ENCODE measurements at places on chromosomes 1 and 21.

DNA sequence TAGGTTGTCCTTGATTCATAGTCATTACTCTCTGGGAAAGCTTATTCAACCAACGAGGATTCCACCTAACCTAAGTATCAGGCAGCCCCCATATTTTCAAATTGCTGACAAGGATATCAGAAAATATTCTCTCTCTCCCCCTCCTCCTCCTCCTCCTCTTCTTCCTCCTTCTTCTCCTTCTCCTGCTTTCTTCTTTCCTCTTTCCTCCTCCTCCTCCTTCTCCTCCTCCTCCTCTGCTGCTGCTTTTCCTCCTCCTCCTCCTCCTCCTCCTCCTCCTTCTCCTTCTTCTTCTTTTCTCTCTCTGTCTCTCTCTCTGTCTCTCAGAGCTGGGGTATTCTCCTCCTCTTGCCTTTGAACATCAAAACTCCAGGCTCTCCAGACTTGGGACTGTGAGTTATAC is 2.5 kb upstream of the IGSF9 start:
- no peak for DNase-seq

- no peak for DNase-seq
Measured at GRCh38 chr1:187938092-187938491, 1109.3 kb downstream of the PLA2G4A start.

DNA sequence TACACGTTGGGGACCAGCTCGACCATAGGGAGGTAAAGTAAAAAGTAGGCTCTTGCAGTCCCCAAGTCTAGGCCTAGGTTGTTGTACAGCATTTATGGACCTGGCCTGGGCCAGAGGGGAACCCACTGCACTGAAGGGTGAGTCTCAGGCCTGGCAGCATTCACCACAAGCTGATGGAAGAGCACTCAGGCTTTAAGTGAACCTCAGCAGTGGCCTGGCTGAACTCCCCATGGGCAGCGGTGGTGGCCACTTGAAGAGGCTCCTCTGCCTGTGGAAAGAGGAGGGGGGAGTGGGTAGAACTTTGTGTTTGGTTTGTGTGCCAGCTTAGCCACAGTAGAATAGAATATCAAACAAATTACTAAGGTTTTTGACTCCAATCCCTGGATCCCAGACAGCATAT is 176.2 kb upstream of the PRMT6 start:
- no peak for DNase-seq

GRCh38 chr1:225319871-225320270 is 108.0 kb downstream of the LBR start:
- DNase-seq: no peak

All from NCI-H1417 (cell line).